Ovary (tissue), 10 donors: ENCODE measurements at places on chromosomes 4 and X.
A peak's percentile ranks its signal among the peaks of the same experiment; 100 is the strongest.

- peak; percentile 68 for DNase-seq
- H3K36me3 ChIP-seq = no peaks in the 10 kb centered on the region
- H3K4me1 ChIP-seq = peaks cover 3% of the 10 kb centered on the region
- peak overlapping the region; percentile 63 for H3K4me3 ChIP-seq
- peak overlapping the region; percentile 71 for H3K27ac ChIP-seq
These were observed 797 bp downstream of the TXLNG start for GRCh38 chrX:16786791-16787735.

DNA sequence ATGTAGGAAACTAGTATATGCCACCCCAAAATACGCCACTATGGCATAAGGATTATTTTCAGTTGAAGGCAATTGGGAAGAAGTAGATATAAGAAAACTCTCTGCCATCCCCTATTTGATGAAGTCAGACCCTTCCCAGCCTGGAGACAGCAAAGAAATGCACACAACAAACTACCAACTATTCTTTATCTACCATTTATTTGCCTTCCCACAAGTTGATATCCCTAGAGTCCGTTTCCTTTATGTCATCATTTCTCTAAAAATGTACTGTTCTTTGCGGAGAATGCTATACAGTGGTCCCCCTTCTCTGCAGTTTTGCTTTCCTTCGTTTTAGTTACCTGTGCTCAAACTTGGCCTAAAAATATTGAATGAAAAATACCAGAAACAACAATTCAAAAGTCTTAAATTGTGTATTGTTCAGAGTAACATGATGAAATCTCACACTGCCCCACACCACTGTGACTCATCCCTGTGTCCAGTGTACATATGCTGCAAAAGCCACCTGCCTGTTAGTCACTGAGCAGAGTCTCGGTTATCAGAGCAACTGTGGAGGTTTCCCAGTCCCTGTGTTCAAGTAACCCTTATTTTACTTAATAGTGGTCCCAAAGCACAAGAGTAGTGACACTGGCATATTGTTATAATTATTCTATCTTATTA, 152.3 kb downstream of the WDFY3 start:
- H3K4me3 ChIP-seq = no peak overlapping the region
- H3K36me3 ChIP-seq = no peaks in the 10 kb centered on the region

GRCh38 chr4:6385288-6385687, 87.1 kb downstream of the PPP2R2C start:
- DNase-seq = no peak
- H3K4me3 ChIP-seq = no peak overlapping the region
- no peaks in the 10 kb centered on the region for H3K27me3 ChIP-seq

DNA sequence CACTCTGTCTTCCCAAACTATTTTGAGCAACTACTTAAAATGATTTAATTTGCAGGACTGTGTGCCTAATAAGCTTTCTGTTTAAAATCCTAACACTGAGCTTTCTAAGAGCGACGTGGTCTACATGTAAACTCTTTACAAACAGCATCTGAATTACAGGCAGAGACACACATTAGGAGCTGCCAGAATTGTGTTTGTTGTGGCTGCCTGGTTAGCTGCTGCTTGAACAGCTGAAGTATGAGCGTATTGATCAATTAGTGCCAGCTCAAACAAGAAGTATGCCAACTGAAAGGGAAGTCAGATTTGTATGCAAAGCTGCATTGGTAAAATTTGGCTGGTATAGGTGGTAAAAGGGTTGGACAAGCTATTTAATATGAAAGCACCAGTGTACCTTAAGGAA, 384.4 kb downstream of the PCDH7 start:
- H3K36me3 ChIP-seq = no peaks in the 10 kb centered on the region
- H3K4me1 ChIP-seq = no peaks in the 10 kb centered on the region
- DNase-seq = no peak
- H3K27ac ChIP-seq = no peak overlapping the region
- H3K27me3 ChIP-seq = no peaks in the 10 kb centered on the region

DNA sequence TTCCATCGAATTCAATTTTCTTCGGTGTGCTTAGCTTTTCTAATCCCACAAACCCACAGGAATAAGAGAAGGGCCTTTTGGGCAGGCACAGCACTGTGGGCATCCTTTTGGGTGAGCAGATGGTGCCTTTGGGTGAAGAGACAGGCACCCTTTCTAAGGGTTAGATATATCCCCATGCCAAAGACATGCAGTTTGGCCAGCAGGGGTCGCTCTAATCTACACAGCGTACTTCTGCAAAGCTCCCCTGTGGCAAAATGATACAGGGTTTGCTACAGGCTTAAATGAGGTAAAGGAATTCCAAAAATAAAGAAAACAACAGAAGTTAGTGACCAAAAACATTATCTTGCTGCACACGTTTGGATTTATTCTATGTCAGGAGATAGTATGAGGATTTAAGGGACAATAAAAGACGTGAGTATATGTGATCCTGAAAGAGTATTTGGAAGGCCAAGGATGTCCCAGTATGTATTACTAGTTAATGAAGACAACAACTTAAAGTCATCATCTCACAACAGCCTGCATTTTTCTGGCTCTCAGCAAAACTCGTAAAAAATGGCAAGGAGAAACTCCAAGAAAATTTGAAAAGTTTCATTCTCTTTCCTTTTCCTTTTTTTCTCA, 49.5 kb downstream of the PHEX start:
- H3K27ac ChIP-seq = no peak overlapping the region
- H3K27me3 ChIP-seq = no peaks in the 10 kb centered on the region
- DNase-seq = no peak
- H3K36me3 ChIP-seq = no peaks in the 10 kb centered on the region
- H3K4me3 ChIP-seq = no peak overlapping the region

DNA sequence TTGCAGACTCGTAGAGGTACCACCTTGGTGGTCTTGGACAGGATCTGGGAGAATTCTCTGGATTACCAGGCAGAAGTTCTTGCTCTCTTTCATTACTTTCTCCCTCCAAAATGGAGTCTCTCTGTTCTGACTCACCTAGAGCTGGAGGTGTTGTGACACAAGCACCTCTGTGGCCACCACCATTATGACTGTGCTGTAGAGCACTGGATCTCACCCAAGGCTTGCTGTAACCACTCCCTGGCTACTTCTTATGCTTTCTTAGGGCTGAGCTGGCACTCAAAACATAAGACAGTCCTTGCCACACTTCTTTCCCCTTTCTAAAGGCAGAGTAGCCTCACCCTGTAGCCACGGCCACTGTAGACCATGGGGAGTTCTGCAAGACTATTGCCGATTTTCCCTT, 296.6 kb upstream of the DIPK2B start:
- no peak overlapping the region for H3K4me3 ChIP-seq
- no peak for DNase-seq
- H3K36me3 ChIP-seq = no peaks in the 10 kb centered on the region
- no peaks in the 10 kb centered on the region for H3K4me1 ChIP-seq
- no peak overlapping the region for H3K27ac ChIP-seq
- H3K27me3 ChIP-seq = no peaks in the 10 kb centered on the region

GRCh38 chrX:3717742-3718420, 4.4 kb upstream of the PRKX start:
- no peaks in the 10 kb centered on the region for H3K36me3 ChIP-seq
- H3K4me1 ChIP-seq = peaks cover 2% of the 10 kb centered on the region
- no peak overlapping the region for H3K27ac ChIP-seq
- DNase-seq = no peak
- H3K4me3 ChIP-seq = no peak overlapping the region
- no peaks in the 10 kb centered on the region for H3K27me3 ChIP-seq

- DNase-seq = no peak
- peak overlapping the region; percentile 66 for H3K27ac ChIP-seq
- H3K4me3 ChIP-seq = peak overlapping the region; percentile 79
- H3K36me3 ChIP-seq = no peaks in the 10 kb centered on the region
- H3K27me3 ChIP-seq = no peaks in the 10 kb centered on the region
- peaks cover 7% of the 10 kb centered on the region for H3K4me1 ChIP-seq
These were observed 1.2 kb downstream of the UGDH start for GRCh38 chr4:39525822-39526690.

- H3K36me3 ChIP-seq = no peaks in the 10 kb centered on the region
- H3K4me3 ChIP-seq = no peak overlapping the region
- no peak overlapping the region for H3K27ac ChIP-seq
- H3K27me3 ChIP-seq = no peaks in the 10 kb centered on the region
These were observed 50.5 kb upstream of the RAB33B start for GRCh38 chr4:139403462-139403861.

DNA sequence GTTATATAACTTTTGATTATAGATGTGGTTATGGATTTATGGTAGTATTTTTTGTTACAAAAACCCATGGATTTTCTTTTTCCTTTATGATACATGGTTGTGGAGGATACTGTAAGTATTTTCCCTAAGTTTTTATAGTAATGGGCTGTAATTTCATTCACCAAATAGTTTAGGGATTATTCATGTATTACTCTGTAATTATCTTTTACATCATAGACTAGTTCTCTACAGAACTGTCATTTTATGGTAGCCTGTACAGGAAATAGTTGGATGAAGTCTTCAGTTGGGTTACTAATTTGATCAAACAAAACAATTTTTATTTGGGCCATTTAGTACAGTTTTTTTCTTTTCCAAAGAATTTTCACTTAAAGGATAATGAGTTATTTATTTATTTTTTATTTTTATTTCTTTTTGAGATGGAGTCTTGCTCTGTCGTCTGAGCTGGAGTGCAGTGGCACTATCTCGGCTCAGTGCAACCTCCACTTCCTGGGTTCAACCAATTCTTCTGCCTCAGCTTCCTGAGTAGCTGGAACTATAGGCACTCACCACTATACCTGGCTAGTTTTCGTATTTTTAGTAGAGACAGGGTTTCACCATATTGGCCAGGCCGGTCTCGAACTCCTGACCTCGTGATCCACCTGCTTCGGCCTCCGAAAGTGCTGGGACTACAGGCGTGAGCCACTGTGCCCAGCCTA, 42.1 kb downstream of the RBPJ start:
- peaks cover 6% of the 10 kb centered on the region for H3K4me1 ChIP-seq
- no peak for DNase-seq
- no peak overlapping the region for H3K27ac ChIP-seq
- no peak overlapping the region for H3K4me3 ChIP-seq
- no peaks in the 10 kb centered on the region for H3K36me3 ChIP-seq

DNA sequence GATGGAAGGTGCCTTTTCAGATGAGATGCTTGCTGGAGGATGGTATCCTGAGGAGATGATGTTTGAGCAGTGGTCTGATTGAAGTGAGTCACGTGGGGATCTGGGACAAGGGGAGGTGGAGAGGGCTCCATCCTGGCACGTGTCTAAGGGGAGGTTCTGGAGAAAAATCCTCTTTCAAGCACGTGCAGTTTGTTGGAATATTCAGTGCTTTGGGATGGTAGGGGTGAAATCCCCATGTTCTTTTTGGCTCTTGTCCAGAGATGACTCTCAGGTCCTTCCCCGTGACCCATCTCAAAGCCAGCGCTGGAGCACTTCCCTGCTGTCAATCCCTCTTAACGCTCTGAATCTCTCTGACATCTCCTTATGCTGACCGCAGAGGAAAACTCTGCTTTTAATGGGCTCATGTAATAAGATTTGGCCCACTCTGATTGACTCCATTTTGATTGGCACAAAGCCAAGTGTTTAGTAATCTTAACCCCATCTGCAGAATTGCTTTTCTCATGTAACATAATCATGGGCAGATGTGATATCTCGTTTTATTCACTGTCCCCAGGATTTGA, 10.8 kb upstream of the KLKB1 start:
- DNase-seq = no peak
- H3K36me3 ChIP-seq = no peaks in the 10 kb centered on the region
- no peaks in the 10 kb centered on the region for H3K4me1 ChIP-seq
- H3K27me3 ChIP-seq = peaks cover 2% of the 10 kb centered on the region

GRCh38 chrX:75115707-75116413, 40.2 kb downstream of the ABCB7 start:
- H3K27me3 ChIP-seq = no peaks in the 10 kb centered on the region
- H3K36me3 ChIP-seq = no peaks in the 10 kb centered on the region
- H3K4me1 ChIP-seq = no peaks in the 10 kb centered on the region

DNA sequence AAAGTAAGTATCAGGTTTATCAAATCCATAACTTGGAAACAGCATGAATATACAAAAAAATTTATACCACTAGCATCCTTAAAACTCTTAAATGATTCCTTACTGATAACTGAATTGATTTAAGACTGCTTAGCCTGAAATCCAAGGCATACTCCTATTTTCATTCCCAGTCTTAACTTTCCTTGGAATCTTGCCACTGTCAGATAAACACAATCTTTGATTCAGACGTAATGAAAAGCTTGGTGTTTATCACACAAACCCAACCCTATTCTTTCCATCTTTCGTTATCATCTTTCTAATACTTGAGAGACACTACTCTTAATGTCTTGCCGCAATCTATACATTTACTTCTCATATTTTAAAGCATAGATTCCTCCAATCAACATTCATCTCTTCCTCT, 19.1 kb downstream of the C4orf17 start:
- H3K4me1 ChIP-seq = no peaks in the 10 kb centered on the region
- no peak for DNase-seq
- H3K27me3 ChIP-seq = no peaks in the 10 kb centered on the region
- no peak overlapping the region for H3K4me3 ChIP-seq
- no peak overlapping the region for H3K27ac ChIP-seq
- H3K36me3 ChIP-seq = no peaks in the 10 kb centered on the region

DNA sequence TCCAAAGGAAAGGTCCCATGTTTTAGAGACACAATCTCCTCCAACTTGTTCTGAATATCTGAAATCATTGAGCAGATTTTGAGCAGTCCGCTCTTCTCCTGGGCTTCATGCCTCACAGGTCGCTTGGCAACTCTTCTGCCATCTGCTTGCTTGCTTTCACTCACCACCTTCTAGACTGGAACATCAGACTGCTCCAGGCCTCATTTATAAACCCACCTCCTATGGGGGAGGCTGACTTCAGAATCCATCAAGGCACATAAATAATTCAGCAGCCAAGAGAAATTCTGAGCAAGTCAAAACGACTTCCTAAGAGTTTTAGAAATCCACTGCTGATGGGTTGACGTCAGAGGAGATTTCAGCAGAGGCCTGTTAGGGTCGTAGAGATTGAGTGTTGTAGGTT, 64.1 kb downstream of the FAM184B start:
- no peak overlapping the region for H3K27ac ChIP-seq
- H3K27me3 ChIP-seq = no peaks in the 10 kb centered on the region
- no peak for DNase-seq
- H3K4me1 ChIP-seq = no peaks in the 10 kb centered on the region
- no peak overlapping the region for H3K4me3 ChIP-seq

DNA sequence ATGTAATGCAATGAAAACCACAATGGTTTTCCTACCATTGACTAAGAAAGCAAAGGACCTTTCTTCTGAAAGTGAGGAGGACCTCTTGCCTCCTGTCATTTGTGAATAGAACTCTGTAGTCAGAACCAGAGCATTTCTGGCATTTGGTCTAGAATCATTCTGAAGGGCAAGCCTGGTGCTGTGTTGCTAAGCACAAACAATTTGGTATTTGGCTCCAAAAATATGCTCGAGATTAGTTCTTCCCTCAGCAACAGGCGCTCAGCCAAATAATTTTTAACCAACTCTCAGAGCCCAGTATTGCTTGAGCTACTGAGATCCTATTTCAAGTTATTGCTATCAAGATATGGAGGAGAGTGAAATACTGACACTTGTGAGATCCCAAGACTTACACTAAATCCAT, 71.0 kb downstream of the SNCA start:
- no peak overlapping the region for H3K27ac ChIP-seq
- H3K4me3 ChIP-seq = no peak overlapping the region
- no peak for DNase-seq
- H3K36me3 ChIP-seq = no peaks in the 10 kb centered on the region
- no peaks in the 10 kb centered on the region for H3K4me1 ChIP-seq
- no peaks in the 10 kb centered on the region for H3K27me3 ChIP-seq

GRCh38 chr4:128424527-128425497, 137.2 kb upstream of the PGRMC2 start:
- no peak overlapping the region for H3K27ac ChIP-seq
- H3K4me3 ChIP-seq = no peak overlapping the region
- no peaks in the 10 kb centered on the region for H3K27me3 ChIP-seq
- H3K36me3 ChIP-seq = no peaks in the 10 kb centered on the region
- no peak for DNase-seq
